ENCODE measurements at places on chromosomes 12 and 14.

- DNase-seq = no peak
Measured at GRCh38 chr12:92094751-92095161, 50.9 kb downstream of the BTG1 start.

- DNase-seq = peak; percentile 67
Measured at GRCh38 chr12:46770501-46771183, 55.2 kb downstream of the SLC38A4 start.

- no peak for DNase-seq
Measured at GRCh38 chr12:61574339-61574738, 685.9 kb upstream of the USP15 start.

DNA sequence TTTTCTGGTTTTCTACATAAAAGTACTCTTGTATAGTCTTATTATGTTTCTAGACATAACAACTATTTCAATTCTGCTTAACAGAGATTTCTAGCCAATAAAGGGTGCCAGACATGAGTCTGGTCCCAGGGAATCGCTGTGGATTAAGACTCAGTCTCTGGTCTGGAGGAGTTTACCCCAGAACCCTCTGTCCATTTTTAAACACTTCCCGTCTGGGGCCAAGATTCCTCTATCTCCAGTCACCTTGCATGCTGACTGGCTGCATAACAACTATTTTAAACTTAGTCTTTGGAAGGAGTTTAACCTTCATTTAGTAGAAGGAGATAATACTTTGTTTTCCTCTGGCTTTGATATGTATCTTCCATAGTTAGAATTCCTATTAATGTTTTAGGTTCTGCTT lies 163.1 kb upstream of the IFNG-AS1 start:
- no peak for DNase-seq

GRCh38 chr14:39912192-39913100 lies 480.2 kb upstream of the FBXO33 start:
- no peak for DNase-seq

DNA sequence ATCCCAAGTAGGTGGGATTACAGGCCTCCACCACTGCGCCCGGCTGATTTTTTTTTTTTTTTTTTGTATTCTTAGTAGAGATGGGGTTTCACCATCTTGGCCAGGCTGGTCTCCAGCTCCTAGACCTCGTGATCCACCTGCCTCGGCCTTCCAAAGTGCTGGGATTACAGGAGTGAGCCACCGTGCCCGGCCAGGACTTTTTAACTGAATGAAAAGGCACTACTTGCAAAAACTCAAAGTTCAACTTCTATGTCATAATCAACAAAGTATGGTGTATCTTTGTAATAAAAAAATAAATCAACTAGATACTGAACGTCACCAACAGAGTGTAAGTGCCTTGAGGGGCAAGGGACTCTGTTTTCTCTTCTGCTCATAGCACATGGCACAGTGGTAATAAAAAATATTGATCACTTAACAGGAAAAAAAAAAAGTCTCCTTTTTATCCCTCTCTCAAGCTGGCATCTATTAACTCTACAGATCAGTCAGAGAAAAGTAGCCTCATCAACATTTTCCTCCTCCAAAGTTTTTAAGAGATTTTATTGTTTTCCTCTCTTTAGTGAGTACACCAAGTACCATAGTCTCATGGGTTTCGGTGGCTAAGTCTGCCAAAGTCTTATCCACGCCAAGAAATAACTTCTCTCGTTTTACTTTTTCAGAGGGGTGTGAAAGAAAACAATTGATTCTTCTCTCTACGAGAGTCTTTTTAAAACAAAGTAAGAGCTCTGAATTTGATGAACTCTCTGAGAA lies 10.6 kb upstream of the FOXN3 start:
- no peak for DNase-seq

DNA sequence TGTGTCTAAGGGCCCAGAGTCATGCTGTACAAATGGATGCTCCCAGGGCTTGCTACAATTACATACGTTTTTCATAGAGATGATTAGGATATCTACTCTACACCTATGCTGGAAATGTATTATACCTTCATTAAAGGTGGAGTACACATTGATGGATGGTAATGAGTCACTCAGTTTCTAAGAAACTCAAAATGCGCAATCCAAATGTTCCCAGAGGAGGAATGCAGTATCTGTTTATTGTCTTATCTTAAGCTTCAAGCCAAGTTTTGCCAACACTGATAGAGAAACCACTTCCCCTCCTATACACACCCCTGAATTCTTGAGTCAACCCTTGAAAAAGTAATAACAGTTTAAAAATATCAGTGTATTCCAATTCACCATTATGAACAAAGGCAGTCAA lies 266.6 kb upstream of the FAR2 start:
- DNase-seq = no peak

- DNase-seq = no peak
Measured at GRCh38 chr12:47302111-47302671, 222.4 kb upstream of the AMIGO2 start.

GRCh38 chr12:53652366-53652765 lies 23.5 kb downstream of the ATP5MC2 start:
- peak; percentile 43 for DNase-seq

DNA sequence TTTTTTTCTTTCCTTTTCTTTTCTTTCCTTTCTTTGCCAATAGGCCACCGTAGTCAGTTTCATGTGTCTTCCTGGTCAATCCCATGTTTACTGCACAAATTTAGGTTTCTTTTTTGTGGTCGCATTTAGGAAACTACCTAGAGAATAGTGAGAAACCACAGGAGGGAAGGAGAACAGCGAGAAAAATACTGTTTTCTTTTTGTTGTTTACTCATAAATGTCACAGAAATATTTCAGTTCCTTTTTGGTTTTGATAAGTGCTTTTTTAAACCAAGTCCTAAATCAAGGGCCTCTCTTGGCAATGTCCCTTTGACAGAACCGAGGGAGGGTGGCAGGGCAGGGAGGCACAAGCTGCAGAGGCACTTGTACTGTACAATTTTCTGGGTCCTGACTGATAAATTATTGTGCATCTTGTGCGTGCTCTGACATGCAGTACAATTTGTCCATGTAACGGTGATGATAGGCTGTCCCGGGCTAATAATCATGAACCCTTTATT lies 326.1 kb downstream of the CACNA1C start:
- no peak for DNase-seq

GRCh38 chr14:56884617-56885016 lies 74.3 kb upstream of the OTX2 start:
- DNase-seq = no peak

DNA sequence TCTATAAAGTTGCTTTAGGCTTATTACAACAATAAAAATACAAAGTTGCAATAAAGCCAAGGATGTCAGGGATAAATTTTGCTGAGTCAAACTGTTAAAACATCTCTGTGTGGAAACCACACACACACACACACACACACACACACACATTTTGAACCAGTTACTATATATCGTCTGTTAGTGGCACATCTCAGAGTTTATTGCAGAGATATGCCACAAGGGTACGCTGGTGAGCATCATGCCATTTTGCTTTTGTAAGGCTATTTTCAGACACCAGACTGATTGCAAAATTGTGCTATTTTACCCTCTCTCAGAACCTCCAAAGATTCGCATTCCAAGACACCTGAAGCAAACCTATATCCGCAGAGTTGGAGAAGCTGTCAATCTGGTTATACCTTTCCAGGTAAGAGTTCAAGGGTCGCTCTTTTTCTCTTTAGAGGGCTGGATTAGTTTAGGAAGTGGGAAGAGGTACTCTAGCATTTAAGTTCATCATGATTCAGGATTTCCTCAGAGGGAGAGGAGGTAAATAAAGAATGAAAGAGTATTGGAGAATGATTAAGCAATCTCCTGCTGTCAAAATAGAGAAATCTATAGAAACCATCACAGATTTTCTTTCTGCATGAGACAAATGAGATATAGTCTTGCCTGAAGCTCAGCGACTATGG lies 27.3 kb upstream of the CHPT1 start:
- peak; percentile 69 for DNase-seq
